ENCODE measurements at places on chromosomes 12 and 14.

DNA sequence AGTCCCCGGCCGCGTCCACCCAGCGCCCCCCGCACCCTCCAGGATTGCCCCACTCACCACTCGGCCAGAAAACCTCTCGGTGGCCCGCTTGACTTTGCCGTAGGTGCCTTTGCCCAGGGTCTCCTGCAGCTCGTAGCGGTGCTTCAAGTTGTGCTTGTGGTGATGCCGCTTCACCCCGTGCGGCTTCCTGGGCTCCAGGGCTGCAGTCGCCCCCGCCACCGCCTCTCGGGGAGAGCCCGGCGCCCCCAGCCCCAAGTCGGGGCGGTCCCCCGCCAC lies 459 bp downstream of the NUAK1 start:
- DNase-seq: no peak

DNA sequence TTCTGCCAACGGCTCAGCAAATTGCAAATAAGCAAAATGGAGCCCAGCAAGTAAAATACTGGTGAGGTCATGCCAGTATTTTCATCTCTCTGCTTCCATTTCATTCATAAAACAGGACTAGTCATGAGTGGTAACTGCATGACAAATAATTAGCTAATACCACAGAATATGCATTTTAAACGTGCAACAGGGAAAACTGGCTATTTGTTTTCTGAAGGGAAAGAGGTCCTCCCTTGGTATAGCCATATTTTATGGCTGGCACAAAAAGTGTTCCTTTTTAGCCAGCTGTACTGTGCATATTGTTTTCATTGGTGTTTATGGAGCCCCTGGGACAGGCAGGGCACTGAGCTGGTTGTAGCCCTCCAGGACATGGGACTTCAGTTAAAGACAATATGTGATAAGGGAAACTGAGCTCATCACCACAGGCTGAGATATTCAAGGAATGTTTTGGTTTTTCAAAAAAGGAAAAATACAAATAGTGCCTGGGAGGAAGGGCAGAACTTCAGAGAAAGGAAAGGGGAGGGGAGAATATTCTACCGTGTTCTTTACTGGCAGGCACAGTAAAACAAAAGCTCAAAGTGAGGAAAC lies 26.1 kb upstream of the FOXN3 start:
- no peak for DNase-seq

GRCh38 chr14:68306265-68306933 lies 486.5 kb downstream of the ZFP36L1 start:
- DNase-seq: no peak

- no peak for DNase-seq
These were observed 3.1 kb upstream of the ARHGEF25 start for GRCh38 chr12:57607958-57608663.

- DNase-seq: no peak
These were observed 173.1 kb downstream of the ETNK1 start for GRCh38 chr12:22798116-22798515.

DNA sequence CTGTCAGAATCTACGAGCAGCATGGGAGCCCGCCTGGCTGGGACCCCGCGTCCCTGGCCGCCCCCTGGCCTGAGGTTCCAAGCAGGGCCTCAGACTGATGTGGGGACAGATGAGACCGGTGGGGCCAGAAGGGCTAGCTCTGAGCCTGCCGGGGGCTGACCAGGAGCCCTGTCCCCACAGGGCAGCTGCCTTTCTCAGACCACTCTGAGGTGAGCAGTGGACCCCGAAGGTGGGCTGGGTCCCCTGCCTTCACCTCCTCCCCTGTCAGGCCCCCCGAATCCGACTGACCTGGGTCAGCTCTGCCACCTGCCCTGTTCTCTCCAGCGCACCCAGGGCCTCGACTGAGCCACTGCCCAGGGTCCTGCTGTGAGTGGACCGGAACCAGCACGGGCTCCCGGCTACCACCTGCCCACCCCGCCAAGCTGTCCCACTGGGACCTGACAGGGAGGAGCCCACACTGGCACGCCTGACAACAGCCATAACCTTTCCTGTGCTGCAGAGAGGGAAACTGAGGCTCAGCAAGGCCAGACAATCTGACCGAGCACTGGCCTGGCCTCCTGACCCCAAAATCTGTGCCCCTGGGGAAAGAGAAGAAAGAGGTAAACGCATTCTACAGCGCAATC lies 29.7 kb upstream of the TMEM179 start:
- DNase-seq: no peak

DNA sequence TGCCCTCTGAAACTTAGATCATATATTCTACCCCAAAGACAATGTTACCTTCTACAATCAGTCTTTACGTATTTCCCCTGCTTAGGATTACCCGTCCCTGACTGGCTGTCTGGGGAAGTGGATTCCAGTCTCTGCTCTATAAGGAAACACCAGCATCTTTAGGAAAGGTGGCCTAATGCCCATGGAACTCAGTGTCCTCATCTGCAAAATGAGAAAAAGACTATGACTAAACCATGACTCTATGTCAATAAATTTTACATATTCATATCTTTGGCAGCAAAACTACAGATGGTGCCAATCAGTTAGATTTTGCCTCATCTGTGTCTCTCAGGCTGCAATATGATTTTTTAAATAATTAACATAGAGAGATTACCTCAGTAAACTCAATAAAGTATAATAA lies 133.8 kb downstream of the ITPR2 start:
- DNase-seq: peak; percentile 74

DNA sequence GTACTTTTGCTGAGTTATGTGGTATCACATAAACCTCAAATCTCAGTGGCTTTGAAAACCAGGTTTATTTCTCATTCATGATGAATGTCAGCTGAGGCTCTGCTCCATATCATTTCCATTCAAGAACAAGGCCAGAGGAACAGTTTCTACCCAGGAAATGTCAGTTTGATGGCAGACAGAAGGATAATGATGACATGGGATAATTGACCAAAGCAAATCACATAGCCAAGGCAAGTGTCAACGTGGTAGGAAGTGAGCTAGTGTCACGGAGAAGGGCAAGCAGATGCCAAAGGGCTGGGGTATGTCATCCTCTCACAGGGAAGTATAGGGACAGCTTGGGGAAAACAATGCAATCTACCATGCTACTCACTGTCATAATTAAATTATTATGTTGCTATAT lies 12.3 kb upstream of the PDE3A start:
- no peak for DNase-seq

- DNase-seq: no peak
These were observed 395 bp upstream of the BRI3BP start for GRCh38 chr12:124992874-124993625.

DNA sequence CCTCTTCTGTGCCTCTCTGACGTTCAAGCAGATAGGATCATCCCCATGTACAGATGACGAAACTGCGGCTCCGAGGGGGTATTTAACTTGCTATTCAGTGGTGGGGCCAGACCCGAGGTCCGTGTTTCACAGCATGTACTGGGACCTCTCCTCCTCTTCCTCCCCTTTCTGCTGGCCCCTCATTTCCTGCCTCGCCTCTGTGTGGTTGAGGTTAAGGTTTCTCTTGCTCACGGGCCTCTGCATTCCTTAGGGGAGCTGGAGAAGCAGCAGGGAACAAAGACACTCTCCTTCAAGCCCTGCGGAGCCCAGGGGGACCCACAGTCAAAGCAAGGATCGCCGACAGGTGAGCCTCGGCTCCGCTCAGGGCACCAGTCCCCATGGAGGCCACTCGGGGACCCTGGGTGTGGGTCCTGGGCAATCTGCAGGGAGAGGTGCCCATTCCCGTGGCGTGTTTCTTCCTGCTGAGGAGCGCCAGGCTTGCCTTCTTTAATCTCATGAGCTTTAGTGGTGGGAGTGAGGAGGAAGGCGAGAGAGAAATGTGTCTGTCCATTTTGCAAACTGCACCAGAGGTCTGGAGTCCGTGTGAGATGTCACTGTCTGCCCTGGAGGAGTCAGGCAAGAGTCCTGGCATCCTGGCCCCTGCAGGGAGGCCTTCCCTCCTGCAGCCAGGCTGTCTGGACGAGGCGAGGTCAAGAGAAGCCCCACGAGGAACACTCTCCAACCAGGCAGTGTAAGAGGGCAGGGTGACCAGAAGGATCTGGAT lies 45.0 kb downstream of the SLC6A12 start:
- no peak for DNase-seq

DNA sequence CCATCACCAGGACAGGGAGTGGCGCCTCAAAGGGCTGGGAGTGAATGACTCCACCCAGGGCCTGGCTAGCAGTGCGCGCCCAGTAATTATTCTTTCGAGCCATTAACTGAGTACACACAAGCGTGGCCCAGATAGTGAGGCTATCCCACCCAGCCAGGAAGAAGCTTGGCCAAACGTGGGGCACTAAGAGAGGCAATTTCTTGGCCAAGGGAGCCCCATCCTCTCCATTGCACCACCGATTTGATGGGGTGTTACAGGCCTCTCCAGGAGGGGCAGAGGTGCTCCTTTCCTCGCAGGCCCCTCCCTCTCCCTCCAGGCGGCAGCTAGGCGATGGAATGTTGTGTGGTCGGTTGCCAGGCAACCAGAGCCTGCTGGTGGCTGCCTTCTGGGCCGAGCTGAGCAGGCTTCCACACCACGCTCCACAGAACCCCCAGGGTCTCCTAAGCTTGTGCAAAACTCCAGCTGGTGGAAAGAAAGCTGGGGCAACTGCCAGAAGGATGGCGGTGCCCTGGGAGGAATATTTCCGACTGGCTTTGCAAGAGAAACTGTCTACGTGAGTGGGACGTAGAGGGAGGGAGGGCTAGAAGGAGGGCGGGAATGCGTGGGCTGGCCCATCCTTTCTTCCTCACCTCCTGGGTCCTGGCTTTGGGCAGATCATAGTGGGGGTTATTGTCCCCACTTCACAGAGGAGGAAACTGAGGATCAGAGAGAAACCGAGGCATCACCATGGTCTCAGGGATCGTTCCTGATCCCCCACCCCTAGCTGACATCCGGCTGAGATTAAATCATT lies at the start of gene CFAP73:
TSS of gene CFAP73 (plus strand) at position 364 of the 790 bp plus-strand sequence. CDS start at position 498, 134 bp downstream.
- no peak for DNase-seq

GRCh38 chr12:98696036-98696646 lies 51.1 kb downstream of the APAF1 start:
- no peak for DNase-seq

GRCh38 chr12:18703911-18704310 lies 33.9 kb downstream of the PLCZ1 start:
- no peak for DNase-seq

DNA sequence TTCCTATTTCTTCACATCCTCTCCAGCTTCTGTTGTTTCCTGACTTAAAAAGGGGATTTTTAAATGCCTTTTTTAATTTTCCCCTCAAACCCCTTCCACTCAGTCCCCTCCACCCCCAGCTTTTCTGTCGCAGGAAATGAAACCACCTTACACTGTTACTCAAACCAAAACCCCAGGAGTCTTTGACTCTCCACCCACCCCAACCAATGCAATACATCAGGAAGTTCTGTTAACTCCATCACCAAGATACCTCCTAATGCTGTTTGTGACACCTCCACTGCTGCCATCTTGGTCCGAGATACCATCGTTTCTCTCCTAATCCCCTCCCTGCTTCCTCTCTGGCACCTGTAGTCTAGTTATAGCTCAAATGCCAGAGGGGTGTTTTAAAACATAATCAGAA lies 25.4 kb upstream of the CPM start:
- no peak for DNase-seq

Measured in HS-5 (cell line).